NCI-H2081 (cell line): ENCODE measurements at places on chromosomes 13 and 19.

DNA sequence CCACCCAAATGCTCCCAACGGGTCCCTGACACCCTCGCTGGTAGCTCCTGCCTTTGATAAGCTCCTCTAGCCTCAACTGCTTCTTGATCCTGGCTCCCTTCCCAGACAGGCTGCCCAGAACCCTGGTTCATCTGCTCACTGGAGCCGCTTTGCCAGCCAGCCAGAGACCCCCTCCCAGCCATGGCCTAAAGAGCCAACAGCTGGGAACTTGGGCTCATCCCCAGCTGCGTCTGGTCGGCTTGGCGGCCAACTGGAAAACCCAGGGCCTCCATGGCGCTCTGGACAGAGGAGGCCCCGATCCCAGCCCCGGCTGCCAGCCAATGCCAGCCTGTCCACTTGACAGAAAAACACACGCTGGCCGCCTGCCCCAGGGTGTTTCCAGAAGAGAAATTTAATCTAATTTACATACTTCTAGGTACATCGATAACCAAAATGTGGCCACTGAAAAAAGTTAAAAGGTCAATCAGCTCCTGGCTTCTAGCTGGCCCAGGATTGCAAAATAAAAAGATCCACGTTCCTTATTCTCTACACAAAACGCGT lies 3.0 kb upstream of the AKAP8L start:
- DNase-seq = no peak

DNA sequence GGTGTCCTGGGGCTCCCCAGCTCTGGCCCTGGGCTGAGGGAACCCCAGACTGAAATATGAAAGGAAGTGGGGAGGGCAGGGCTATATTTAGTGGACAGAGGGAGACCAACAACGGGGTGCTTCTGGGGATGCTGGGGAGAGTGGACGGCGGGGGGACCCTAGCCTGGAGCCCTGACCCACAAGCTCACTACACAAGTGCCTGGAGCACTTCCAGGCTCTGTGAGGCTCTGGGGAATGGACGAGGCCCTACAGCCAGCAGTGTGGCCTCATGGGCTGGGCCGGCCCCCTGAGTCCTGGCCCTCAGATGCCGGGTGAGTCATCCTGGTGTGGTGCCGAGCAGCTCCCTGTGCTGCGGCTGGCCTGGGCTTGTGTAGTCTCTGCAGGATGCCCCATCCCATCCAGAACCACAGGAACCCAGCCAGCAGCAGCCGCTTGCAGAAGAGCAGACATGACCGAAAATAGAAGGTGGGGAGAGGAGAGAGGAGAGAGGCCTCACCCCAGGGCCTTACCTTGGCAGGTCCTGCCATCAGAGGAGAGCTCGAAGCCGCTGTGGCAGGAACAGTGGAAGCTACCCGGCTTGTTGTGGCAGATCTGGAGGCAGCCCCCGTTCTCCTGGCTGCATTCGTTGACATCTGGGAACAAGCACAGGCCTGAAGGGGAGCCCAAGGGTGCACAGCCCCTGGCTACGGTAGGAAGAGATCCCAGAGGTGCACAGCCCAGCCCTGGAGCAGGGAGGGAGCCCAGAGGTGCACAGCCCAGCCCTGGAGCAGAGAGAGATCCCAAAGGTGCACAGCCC lies 26.1 kb downstream of the GAS6 start:
- peak; percentile 58 for DNase-seq

DNA sequence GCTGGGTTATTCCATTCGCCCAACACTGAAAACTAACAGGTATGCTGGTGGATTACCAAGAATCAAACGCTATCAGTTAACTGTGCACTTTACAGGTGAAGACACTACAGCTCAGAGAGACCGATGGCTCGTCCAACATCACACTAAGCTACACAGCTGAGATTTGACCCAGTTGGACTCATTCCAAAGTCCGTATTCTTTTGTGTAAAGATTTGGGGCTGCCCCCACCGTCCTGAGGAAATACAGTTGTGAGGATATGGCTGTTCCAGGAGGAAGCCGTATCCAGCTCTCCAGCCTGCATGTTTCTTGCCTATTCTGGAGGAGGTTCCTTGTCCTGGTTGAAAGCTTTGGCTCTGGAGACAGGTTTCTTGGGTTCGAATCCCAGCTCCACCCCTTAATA lies 4.2 kb downstream of the ZSCAN5A start:
- DNase-seq = no peak

- DNase-seq = no peak
These were observed 6.3 kb downstream of the SIGLEC10 start for GRCh38 chr19:51410950-51411748.

- DNase-seq = peak; percentile 65
These were observed 62.3 kb downstream of the ITGBL1 start for GRCh38 chr13:101514695-101515275.

- DNase-seq = no peak
These were observed 4.6 kb downstream of the CAPN12 start for GRCh38 chr19:38739440-38740256.

- no peak for DNase-seq
These were observed 18.3 kb downstream of the MAST1 start for GRCh38 chr19:12856653-12857052.

DNA sequence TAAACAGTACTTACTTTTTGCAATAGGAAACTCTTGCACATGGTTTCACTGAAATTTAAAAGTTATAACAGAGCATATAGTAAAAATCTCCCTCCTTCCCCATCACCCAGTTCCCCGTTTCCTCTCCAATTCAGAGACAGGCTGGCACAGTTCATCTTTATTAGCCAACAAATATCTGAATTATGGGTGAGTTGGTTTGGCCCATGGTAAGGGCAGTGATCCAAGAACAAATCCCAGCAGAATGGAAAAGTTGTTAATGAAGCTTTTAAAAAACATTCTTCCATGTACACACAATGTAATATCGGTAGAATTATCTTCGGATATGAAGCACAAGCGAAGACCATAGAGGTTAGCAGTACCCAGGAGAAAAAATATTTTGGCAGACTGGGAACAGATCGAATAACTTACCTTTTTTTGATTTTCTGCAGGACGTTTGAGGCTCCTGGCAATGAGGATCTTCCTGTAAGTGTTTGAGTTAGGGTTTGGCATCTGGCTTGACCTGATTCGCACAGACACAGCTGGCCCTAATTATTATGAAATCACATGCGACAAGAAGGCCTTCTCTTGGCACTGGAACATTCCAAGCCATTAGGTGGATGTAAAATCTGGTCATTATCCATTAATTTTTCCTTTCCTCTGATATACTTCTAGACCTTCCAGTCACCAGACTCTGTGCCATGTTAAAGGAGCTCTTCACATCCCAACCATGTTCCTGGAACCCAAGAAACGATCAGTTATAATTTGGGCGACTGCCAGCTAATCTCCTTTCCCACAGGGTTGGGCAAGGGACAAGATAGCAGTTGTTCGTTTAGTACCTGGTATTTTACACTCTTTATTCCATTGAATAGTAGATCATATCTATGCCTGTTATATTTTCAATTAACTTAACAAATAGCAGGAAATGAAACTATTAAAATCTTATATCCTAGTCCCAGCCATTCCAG lies 139.4 kb upstream of the TSC22D1 start:
- no peak for DNase-seq

- no peak for DNase-seq
These were observed 15.1 kb downstream of the BRCA2 start for GRCh38 chr13:32330441-32330840.

- no peak for DNase-seq
These were observed 219.6 kb downstream of the RAP2A start for GRCh38 chr13:97653443-97654140.

GRCh38 chr19:49264258-49264657 lies 60.7 kb downstream of the SLC6A16 start:
- DNase-seq = no peak

DNA sequence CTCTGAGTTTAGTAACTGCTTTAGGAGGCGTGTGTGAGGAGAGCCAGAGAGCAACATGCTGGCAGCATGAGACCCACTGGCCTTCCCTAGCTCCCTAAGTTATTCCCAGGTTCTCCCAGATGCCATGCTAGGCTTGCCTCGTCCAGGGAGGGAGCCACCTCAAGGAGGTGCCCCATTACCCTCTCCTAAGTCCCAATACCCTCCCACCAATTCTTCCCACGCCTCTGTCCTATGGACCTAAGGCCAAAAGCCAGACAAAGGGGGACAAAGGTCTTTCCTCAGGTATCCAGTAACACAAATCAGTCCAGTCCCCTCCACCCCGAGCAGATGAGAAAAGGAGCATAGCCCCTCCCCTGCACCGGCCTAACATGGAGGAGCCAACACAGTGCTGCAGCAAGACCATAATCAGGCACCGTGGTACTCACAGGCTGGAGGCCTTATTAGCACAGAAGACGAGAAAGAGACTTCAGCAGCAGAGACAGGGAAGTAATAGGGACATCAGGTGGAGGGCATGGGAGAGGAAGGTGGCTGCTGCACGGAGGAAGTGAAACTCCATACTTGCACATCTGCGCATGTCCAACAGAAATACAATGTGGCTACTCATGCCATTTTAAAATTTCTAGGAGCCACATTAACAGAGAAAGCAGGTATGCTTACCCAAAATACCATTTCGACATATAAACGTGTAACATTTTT lies 46.3 kb downstream of the BRD4 start:
- no peak for DNase-seq

DNA sequence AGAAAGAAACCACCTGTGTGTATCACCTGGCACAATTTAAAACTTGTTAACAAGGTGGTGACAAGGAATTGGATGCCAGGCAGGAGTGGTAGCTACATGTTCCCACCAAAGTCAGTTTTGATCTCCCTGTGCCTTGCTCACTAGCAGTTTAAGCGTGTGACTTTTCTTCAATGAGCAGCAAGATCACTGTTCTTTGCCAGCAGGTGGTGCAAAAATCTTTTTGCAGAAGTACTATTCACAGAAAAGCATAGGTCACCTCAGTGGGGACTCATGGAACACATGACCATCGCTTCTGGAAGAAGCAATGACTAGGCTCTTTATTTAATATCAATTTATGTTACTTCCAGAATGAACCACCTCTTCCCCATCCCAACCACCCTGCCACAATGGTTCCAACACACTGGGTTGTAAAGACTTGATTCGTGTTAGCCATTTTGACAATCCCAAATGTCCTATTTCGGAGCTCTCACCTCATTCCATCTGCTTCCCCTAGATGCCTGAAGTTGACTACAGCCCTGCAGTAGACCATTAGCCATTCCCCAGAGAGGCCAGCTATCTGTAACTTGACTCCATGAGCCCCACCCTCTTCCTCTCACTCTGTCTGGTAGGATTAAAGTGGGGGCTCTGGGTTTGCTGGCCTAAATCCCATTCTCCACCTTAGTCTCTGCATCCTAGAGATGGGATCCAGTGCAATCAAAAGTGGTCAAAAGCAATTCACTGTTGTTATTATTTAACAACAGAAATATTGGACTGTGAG lies 59.1 kb upstream of the TNFRSF19 start:
- DNase-seq = no peak

- no peak for DNase-seq
These were observed 12.7 kb downstream of the SGTA start for GRCh38 chr19:2770055-2771013.

GRCh38 chr19:19169236-19170052 lies 619 bp downstream of the MEF2B start:
- DNase-seq = no peak

DNA sequence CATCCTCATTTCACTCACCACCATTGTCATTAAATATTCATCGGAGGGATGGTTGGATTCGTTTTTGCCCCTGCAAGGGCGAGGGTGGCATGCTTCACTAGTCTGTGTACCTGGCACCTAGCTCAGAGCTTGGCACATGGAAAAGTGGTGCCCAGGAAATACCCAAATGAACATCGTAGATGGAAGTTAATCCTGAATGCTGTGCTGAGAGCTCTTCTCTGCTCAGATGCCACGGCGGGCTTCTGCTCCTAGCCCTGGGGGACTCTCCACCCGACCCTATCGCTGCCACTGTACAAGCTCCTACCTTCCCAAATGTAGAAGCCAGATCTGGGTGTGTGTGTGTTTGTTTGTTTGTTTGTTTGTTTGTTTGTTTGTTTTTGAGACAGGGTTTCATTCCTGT lies 113.0 kb upstream of the ZNF507 start:
- DNase-seq = no peak

DNA sequence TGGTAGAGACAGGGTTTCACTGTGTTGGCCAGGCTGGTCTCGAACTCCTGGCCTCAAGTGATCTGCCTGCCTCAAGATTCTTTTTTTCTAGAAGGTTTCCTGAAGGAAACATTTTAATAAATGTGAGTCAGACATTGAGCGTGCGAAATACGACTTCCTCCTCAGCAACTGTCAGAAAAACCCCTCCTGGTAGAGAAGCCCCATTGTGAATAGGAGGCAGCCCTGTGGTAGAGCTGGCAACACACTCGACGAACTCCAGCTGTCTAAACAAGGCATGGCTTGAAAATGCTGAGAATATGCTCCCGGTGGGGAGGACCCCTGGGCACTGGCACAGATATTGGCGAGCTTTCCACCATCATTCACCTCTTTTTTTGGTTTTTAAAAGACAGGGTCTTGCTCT lies 9.8 kb downstream of the ZNF333 start:
- DNase-seq = no peak

DNA sequence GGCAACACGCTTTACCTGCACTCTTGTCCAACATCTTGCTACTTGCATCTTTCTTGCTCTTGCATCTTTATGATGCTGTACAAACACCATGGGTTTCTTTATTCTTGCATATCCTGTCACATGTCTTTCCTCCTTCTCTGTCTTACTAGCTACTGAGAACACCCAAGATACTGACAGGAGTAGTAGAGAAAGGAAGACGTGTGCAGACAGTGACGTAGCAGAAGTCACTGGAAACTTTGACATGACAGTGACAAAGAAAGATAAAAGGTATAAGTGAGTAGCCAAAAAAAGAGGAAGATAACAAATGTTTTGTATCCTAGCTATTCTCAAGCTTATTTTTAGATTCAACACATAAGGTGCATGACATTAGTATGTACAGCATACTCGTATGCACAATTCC lies 34.2 kb downstream of the TRPC4 start:
- no peak for DNase-seq

GRCh38 chr13:93397619-93398018 lies 171.0 kb downstream of the GPC6 start:
- no peak for DNase-seq

DNA sequence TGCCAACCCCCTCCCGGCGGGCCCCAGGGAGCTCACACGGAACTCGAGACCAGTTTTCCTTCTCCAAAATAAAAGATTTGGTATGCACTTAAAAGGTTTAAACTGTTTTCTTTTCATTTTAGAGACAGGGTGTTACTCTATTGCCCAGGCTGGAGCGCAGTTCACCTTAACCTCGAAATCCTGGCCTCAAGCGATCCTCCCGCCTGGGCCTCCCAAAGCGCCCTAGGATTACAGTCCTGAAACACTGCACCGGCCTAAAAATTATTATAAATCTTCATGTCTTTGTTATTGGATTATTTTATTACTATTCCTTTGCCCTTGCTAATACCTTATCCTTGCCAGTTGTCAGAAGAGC lies 553 bp upstream of the SLC7A1 start:
- DNase-seq = no peak
